ENCODE measurements at places on chromosomes 12 and 14.

DNA sequence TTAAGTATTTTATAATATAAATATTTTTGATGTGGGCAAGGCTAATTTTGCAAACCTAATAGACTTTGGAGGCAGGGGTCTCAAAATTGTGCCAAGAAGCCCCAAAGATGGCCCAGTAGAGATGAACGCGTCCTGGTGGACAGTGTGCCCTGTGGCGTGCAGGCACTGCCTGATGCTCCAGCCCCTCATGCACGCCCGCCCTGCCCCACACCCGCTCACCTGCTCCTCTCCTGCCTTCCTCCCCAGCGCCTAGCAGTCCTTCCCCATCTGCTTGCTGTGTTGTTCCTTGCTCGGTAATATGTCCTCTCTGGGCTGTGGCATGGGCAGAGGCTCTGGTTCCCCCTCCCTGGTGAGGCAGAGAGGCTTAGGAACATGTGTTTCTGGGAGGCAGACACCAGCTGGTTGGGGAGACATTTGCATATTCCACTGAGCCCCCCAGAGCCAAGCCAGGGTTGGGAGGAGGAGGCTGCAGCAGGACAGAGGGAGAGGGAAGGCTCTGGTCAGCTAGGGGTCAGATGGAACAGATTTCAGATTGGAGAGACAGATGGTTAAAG lies 46.8 kb upstream of the GPATCH2L start:
- DNase-seq = no peak

- no peak for DNase-seq
Observed at GRCh38 chr12:20150835-20151422, 217.4 kb upstream of the PDE3A start.

DNA sequence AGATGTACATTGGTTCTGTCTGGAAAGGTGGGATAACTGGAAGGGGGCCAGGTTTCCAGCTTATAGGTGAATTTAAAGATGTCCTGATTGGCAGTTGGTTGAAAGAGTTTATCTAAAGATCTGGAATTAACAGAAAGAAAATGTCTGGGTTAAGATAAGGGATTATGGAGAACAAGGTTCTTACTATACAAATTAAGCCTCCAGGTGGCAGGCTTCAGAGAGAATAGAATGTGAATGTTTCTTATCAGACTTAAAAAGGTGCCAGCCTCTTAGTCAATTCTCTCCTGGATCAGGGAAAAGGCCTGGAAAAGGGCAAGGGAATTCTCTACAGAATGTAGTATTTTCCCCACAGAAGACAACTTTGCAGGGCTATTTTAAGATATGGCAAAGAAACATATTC lies 53.1 kb downstream of the CNTN1 start:
- DNase-seq = no peak

GRCh38 chr14:88106377-88106776 lies 101.4 kb downstream of the GPR65 start:
- DNase-seq = no peak

GRCh38 chr12:119036878-119037825 lies 55.8 kb downstream of the SRRM4 start:
- no peak for DNase-seq

- no peak for DNase-seq
Observed at GRCh38 chr14:39015964-39016577, 87.0 kb downstream of the SEC23A start.

- no peak for DNase-seq
Observed at GRCh38 chr12:66638666-66639065, 40.2 kb downstream of the GRIP1 start.

GRCh38 chr12:2288875-2289274 lies 236.1 kb downstream of the CACNA1C start:
- no peak for DNase-seq

- no peak for DNase-seq
Observed at GRCh38 chr14:35879654-35880249, 53.6 kb downstream of the BRMS1L start.

DNA sequence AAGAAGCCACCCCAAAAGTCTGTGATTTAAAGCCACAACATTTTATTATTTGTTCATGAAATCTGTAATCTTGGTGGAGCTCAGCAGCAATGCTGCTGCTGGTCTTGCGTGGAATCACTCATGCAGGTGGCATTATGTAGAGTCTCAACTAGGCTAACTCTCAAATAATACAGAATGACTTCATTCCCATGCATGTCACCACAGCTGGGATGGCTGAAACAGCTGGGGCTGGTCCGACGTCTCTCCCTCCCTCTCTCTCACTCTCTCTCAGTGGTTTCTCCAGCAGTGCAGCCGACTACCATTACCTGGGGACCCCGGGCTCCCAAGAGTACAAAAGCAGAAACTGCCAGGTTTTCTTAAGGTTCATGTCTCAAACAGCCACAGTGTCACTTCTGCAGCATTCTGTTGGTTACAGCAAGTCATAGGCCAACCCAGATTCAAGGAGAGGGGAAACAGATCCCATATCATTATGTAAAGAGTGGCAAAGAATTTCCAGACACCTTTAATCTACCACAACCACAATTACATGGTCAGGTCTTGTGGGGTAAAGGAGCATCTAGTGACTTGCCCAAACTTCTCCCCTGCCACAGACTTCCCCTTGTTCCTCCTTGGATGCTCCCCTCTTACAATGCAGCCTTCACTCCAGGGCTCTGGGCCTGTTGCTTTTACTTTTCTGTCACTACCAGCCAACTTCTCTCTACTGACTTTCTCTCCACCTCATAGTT lies 192.0 kb upstream of the HMGA2 start:
- DNase-seq = no peak

DNA sequence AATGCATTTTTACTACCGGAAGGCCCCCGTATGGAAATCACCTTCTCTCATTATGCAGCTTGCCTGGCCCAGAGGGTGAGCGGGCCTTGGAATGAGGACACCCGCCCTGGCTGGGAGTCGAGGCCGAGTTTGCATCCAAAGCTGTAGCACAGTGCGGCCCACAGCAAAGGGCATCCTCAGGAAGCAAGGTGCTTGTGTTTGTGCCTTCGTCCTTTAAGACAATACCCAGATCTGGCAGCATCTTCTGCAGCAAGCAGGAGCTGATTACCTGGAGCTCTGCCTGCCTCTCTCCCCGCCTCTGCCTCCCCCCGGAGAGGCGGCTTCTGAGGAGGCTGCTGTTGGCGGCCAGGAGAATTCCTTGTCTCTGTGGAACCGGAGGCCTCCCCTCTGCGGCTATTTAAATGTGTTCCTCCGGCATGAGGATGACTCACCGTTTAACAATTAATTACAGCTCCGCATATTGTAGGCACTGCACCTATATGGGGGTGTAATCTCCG lies 145.3 kb downstream of the CACNA1C start:
- no peak for DNase-seq

- DNase-seq = no peak
Observed at GRCh38 chr14:70926235-70926830, 19.1 kb downstream of the PCNX1 start.

GRCh38 chr12:43009846-43010240 lies 420.3 kb upstream of the PRICKLE1 start:
- no peak for DNase-seq

GRCh38 chr14:31942166-31942841 lies 134.8 kb upstream of the ARHGAP5 start:
- DNase-seq = no peak

- DNase-seq = peak; percentile 22
Observed at GRCh38 chr14:55430024-55430690, 10.3 kb downstream of the TBPL2 start.

- no peak for DNase-seq
Observed at GRCh38 chr12:116006141-116006540, 271.4 kb downstream of the MED13L start.

- DNase-seq = no peak
Observed at GRCh38 chr12:68113644-68114043, 45.9 kb downstream of the IFNG start.

DNA sequence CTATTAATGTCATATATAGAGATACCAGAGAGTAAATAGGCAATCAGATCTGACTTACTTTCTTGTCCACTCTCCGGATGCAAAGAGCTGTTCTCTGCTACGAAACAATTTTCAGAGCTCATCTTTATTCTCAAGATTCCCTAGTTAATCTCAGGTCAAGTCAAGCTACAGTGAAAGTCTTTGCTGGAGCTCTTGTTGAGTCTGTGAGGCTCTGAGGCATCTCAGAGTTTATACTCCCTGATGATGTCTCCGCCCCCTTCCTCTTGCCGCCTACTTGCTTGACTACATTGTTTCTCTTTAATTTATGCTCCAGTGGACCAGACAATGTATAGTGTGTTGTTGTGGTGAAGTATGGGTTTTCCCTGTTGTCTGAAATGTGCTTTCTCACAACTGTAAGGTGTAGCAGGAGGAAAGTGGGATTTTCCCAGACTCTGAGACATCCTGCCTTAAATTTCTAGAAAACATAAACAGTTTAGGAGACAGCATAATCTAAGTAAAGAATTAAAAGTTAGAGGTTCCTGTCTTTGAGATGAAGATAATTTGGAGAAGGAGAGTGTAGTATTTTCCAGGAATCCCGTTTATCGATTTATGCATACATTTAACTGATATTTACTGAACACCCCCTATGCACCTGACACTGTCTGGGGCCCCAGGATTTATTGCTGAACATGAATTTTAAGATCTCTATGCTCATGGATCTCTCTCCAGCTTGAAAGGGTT lies at the start of gene CD69:
Gene CD69, minus strand, starts transcription at position 203 of the 720 bp plus-strand sequence. Its CDS starts 81 bp downstream, at position 122.
- peak; percentile 66 for DNase-seq

DNA sequence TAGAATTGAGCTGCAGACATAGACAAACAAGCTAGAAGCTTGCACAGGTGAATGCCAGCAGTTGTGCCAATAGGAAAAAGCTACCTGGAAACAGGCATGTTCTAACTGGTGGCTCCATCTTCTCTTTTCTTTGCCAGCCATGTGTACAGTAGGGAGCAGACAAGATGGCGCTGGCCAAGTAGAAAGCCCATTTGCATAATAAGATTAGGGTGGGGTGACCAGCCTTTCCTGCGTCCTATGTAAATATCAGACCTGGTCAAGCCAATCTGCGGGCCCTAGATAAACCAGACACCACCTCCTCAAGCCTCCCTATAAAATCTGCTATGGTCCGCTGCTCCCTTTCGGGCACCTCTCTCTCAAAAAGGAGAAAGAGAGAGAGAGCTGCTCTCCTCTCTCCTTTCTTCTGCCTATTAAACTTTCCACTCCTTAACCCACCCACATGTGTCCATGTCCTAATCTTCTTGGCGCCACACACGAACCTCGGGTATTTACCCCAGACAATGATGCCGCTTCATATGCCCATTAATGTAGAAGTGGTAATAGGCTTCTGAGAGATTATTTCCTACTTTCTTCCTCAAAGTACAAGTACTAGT lies 201.0 kb downstream of the SLC25A21 start:
- DNase-seq = no peak

- DNase-seq = peak; percentile 30
Observed at GRCh38 chr14:100076133-100076532, 10.9 kb downstream of the EVL start.

GRCh38 chr14:90213099-90213748 lies 43.1 kb upstream of the PSMC1 start:
- DNase-seq = no peak

DNA sequence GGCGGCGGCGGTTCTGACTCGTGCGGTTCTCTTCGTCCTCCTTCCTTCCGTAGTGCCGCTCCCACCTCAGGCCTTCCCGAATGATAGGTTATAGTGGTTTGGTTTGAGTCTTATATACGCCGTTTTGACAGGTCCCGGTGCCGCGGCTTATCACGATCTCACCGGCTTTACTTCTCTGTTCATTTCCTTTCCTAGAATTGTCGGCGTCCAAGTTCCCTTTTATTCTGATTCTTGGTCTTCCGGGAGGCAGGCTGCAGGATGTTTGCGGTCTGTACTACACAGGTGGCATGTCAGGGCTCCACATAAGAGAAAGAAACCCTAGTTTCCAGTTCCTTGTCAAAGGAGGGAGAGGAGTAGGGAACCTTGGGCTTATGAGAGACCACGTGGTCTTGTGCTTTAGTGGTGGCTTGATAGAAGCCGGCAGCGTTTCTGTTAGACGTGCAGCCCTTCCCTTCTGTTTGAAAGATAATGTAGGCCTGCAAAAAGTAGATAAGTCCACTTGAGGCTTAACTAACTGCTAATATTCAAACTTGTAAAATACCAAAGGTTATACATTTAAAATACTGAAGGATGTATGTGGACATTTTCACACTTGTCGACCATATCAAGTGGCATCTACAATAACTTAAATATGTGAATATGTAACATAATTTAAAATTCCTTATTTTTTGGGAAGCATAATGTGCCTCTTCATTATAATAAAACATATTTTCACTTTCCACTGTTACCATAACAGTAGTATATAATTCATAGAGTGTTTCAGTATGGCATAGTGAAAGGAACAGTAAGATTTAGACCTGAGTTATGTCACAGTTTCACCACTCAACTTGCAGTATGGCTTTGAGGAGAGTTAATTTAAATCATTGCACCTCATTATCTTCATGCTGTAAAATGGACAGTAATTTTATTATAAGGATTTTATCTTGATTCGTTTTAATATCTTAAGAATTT lies 804 bp downstream of the USP15 start:
- DNase-seq = peak; percentile 66

GRCh38 chr12:46266869-46267574 lies 1.8 kb downstream of the SLC38A1 start:
- DNase-seq = peak; percentile 60

GRCh38 chr14:93725002-93725582 lies 63.2 kb downstream of the PRIMA1 start:
- DNase-seq = no peak

GRCh38 chr12:68867606-68868005 lies 59.6 kb downstream of the MDM2 start:
- DNase-seq = no peak

- DNase-seq = no peak
Observed at GRCh38 chr12:46071335-46071734, 81.0 kb upstream of the SCAF11 start.

GRCh38 chr14:57526942-57527341 lies 33.3 kb upstream of the CCDC198 start:
- no peak for DNase-seq

- DNase-seq = no peak
Observed at GRCh38 chr14:62101189-62101588, 339.0 kb downstream of the SNAPC1 start.

Data from GM06990 (cell line).